ENCODE measurements at places on chromosomes 2 and 18. TPM values are rescaled to one million over a fixed set of nuclear protein-coding genes. Genes with fewer than 3 reads are reported as not detected.

- H3K27ac ChIP-seq = no peak overlapping the region
- DNase-seq = peak; percentile 97
- H3K36me3 ChIP-seq = no peaks in the 10 kb centered on the region
- no peaks in the 10 kb centered on the region for H3K4me1 ChIP-seq
- H3K4me3 ChIP-seq = no peak overlapping the region
Observed at GRCh38 chr2:144659731-144660275, 139.9 kb upstream of the ZEB2 start.

DNA sequence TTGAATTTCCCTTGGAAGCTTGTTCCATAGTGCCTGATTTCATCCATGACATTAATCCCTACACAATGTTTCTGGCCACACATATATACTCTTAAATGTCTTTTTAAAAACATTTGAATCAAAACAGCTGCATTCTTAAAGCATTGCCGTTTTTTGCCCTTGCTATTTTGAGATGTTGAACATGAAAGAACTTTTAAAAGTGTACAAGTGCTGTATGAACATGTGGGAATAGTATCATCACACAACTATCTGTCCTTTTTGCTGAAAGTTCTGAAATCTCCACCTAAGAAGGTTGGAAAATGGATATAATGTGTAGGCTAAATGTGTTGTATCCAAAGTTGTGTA, 318.7 kb upstream of the UBE2E3 start:
- peaks cover 4% of the 10 kb centered on the region for H3K4me1 ChIP-seq
- H3K36me3 ChIP-seq = no peaks in the 10 kb centered on the region
- H3K4me3 ChIP-seq = no peak overlapping the region
- no peak overlapping the region for H3K27ac ChIP-seq

DNA sequence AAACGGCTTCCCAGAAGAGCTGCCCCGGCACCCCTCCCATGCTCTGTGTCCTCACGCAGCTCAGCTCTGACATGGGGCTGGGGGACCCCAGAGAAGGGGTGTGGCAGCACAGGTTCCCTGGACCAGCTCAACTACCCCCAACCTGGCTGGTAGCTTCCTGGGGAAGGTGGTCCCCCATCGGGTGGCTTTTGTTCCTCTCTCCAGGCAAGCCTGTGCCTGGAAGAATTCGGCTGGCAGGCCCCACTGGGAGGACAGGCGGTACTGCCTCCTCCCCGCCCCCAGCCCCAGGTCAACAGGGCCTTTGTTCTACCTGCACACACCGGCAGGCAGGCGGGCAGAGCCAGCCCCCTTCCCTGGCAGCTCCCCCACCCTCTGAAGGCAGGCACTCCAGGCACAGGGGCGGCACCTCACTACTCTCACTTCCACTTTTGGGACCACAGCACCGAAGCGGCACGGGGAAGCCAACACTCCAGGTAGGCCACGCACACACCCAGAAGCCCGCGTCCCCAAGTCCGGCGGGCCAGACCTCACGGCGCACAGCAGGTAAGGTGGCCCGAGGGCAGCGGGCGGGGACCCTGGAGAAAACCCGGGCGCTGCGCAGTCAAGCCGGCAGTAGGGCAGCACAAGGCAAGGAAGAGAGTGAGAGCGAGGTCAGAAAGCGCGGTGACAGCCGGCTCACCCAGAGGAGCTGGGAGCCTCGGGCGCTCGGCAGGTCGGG, 1.3 kb downstream of the HS6ST1 start:
- peaks cover 11% of the 10 kb centered on the region for H3K36me3 ChIP-seq
- H3K27ac ChIP-seq = peak overlapping the region; percentile 31
- H3K4me3 ChIP-seq = peak overlapping the region; percentile 74
- peaks cover 11% of the 10 kb centered on the region for H3K4me1 ChIP-seq

DNA sequence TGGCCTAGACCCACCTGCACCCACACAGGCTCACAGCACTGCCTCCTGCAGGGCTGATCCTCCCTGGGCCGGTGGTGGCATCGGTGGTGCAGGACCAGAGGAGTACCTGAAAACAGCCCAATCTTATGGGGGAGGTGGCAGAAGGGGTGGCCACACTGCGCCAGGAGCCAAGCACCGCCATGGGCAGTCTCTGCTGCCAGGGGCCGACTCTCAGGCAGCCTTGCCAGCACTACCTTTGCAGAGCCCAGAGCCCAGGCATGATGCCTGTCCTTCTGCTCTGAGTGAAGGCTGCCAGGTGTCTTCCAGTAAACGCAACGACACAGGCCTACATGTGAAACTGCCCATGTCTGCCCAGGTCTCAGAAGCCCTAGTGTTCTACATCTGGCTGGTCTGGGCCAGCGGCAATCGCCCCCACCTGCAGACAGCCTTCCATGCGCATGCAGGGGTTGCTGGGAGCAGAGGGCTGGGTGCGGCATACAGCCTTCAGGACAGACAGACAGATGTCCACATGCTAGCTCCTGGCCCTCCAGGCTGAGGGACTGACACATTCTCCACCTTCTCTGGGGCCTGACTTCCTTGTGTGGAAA, 6.8 kb downstream of the HS6ST1 start:
- H3K4me3 ChIP-seq = no peak overlapping the region
- H3K27ac ChIP-seq = no peak overlapping the region
- H3K27me3 ChIP-seq = no peaks in the 10 kb centered on the region
- H3K36me3 ChIP-seq = peaks cover 13% of the 10 kb centered on the region

GRCh38 chr2:225010804-225011203, 31.5 kb downstream of the DOCK10 start:
- DNase-seq = peak; percentile 72
- H3K4me1 ChIP-seq = peaks cover 5% of the 10 kb centered on the region
- H3K27ac ChIP-seq = peak overlapping the region; percentile 75

DNA sequence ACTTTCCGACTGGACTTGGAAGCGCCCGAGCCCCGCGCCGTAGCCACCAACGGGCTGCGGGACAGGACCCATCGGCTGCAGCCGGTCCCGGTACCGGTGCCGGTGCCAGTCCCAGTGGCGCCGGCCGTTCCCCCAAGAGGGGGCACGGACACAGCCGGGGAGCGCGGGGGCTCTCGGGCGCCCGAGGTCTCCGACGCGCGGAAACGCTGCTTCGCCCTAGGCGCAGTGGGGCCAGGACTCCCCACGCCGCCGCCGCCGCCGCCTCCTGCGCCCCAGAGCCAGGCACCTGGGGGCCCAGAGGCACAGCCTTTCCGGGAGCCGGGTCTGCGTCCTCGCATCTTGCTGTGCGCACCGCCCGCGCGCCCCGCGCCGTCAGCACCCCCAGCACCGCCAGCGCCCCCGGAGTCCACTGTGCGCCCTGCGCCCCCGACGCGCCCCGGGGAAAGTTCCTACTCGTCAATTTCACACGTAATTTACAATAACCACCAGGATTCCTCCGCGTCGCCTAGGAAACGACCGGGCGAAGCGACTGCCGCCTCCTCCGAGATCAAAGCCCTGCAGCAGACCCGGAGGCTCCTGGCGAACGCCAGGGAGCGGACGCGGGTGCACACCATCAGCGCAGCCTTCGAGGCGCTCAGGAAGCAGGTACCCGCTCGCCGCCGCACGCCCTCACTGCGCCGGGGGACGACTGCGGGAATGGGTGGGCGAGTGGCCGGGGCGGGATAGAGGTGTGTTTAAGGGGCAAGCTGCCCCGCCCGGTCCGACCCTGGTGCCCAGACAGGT, 713 bp downstream of the ATOH8 start:
- peak overlapping the region; percentile 83 for H3K4me3 ChIP-seq
- H3K27me3 ChIP-seq = no peaks in the 10 kb centered on the region
- H3K27ac ChIP-seq = peak overlapping the region; percentile 85
- peaks cover 15% of the 10 kb centered on the region for H3K4me1 ChIP-seq
- peak; percentile 63 for DNase-seq

GRCh38 chr2:145760781-145761649, 1241.1 kb upstream of the ZEB2 start:
- no peaks in the 10 kb centered on the region for H3K36me3 ChIP-seq
- no peak overlapping the region for H3K4me3 ChIP-seq
- H3K4me1 ChIP-seq = no peaks in the 10 kb centered on the region
- DNase-seq = peak; percentile 88

- H3K4me3 ChIP-seq = no peak overlapping the region
- no peak overlapping the region for H3K27ac ChIP-seq
- no peaks in the 10 kb centered on the region for H3K36me3 ChIP-seq
- H3K4me1 ChIP-seq = peaks cover 3% of the 10 kb centered on the region
Observed at GRCh38 chr2:151025816-151026215, 235.8 kb downstream of the RBM43 start.

DNA sequence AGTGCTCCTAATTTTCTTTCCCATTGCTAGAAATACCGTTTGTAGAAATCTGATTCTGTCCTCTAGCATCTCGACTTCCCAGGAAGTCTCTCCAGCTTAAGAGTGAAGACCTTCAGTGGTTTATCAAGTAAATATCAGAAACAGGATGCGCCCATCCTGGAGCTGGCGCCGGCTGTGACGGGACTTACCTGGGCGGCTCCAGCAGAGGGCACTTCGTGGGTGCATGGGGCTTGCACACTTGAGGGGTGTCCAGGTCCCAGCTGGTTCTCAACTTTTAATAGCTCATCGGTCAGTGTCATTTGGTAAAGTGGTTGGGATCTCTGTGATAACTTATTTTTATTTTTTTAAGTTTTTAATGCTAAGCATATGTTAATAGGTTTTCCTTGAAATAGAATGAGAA, 167.0 kb upstream of the TPO start:
- H3K27me3 ChIP-seq = no peaks in the 10 kb centered on the region
- no peaks in the 10 kb centered on the region for H3K4me1 ChIP-seq
- no peak overlapping the region for H3K4me3 ChIP-seq

- peak overlapping the region; percentile 17 for H3K27ac ChIP-seq
- peaks cover 9% of the 10 kb centered on the region for H3K4me1 ChIP-seq
- no peak for DNase-seq
- H3K4me3 ChIP-seq = no peak overlapping the region
Observed at GRCh38 chr2:36528766-36529392, 69.1 kb downstream of the FEZ2 start.

DNA sequence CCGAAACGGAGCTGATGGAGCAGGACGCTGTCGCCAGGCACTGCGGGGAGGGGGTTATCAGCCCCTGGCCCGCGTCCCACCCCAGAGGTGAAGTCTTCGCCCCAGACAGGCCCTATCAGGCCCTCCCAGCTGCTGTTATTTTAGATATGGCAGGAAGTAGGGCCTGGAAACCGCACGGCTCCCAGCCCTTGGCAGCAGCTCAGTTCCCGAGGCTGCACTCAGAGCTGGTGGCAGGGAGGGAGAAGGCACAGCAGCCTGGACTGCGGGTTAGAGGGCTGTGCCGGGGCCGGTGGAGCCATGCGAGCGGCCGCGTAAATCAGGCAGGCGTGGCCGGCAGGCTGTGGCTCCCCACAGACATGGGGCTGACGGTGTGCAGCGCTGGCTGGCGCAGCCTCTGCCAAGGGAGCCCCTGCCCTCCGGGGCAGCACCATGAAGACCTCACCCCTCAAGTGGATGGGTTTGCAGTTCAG, 111.4 kb downstream of the NFATC1 start:
- peaks cover 3% of the 10 kb centered on the region for H3K4me1 ChIP-seq
- peak; percentile 75 for DNase-seq
- no peaks in the 10 kb centered on the region for H3K36me3 ChIP-seq

- DNase-seq = no peak
- H3K27ac ChIP-seq = no peak overlapping the region
- H3K4me1 ChIP-seq = peaks cover 6% of the 10 kb centered on the region
- no peak overlapping the region for H3K4me3 ChIP-seq
Observed at GRCh38 chr2:67213270-67213670, 183.9 kb upstream of the ETAA1 start.

DNA sequence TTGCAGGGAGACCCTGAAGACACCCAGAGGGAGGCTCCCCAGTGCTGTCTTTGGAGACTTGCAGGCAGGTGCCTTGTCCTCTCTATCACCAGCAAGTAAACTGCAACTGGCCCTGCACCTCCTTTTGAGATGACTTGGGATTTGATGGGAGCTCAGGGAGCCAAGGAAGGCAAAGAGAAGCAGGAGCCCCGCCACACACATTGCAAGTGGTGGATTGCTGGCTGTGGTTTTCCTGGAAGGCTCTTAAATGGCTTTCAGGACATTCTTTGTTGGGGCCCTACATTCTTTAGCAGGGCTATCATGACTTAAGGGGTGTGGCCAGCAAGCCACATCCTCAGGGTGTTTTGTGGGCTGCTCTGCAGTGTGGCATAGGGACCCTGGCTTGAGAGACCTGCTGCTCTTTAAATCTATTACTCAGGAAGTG, 39.9 kb upstream of the CDC42EP3 start:
- DNase-seq = peak; percentile 98
- H3K36me3 ChIP-seq = no peaks in the 10 kb centered on the region
- peaks cover 15% of the 10 kb centered on the region for H3K4me1 ChIP-seq
- no peaks in the 10 kb centered on the region for H3K27me3 ChIP-seq

DNA sequence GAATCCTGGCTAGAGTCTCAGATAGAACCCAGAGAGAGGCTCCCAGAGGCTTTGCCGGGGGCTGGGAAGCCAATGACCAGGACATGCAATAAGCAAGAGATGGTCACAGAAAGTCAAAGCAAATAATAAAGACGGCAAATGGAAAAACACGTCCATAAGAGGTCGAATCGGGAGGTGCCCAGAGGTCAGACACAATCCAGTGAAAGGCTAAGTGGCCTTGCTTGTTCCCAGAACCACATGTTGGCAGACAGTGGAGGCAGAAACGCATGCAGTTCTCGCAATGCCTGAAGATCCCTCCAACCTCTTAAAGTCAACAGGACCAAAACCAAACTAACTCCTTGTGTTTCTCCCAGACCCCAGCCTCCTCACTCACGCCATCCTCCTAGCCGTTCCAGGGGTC, 3.0 kb downstream of the CYB5A start:
- no peaks in the 10 kb centered on the region for H3K27me3 ChIP-seq
- H3K27ac ChIP-seq = no peak overlapping the region
- no peak for DNase-seq
- H3K4me1 ChIP-seq = peaks cover 7% of the 10 kb centered on the region

GRCh38 chr2:167553635-167554034, 665.4 kb downstream of the XIRP2 start:
- no peaks in the 10 kb centered on the region for H3K4me1 ChIP-seq
- no peak overlapping the region for H3K4me3 ChIP-seq
- H3K36me3 ChIP-seq = no peaks in the 10 kb centered on the region
- no peak overlapping the region for H3K27ac ChIP-seq
- peak; percentile 58 for DNase-seq

GRCh38 chr2:219461047-219461514, 26.4 kb downstream of the SPEG start:
- H3K27me3 ChIP-seq = no peaks in the 10 kb centered on the region
- peaks cover 10% of the 10 kb centered on the region for H3K4me1 ChIP-seq
- H3K36me3 ChIP-seq = peaks cover under 1% of the 10 kb centered on the region
- H3K4me3 ChIP-seq = no peak overlapping the region
- peak; percentile 58 for DNase-seq

- H3K4me3 ChIP-seq = no peak overlapping the region
- H3K4me1 ChIP-seq = no peaks in the 10 kb centered on the region
- no peak overlapping the region for H3K27ac ChIP-seq
Observed at GRCh38 chr18:51655327-51655698, 457.8 kb upstream of the MEX3C start.

The CDKL4 gene
- total RNA-seq = 3.0 TPM

The CRYGA gene
- total RNA-seq = not detected

The CROCC2 gene
- 0.51 TPM for total RNA-seq

The CPLX4 gene
- not detected for total RNA-seq

The RBM44 gene
- 0.17 TPM for total RNA-seq

The COL4A4 gene
- 0.51 TPM for total RNA-seq

The CACNB4 gene
- 2.1 TPM for total RNA-seq

The IL36RN gene
- not detected for total RNA-seq

The RAX gene
- total RNA-seq = not detected

The IL1B gene
- total RNA-seq = 0.26 TPM
